ENCODE measurements at places on chromosomes 16 and 17.

- no peak for DNase-seq
Observed at GRCh38 chr17:47778184-47778635, 43.4 kb downstream of the OSBPL7 start.

GRCh38 chr16:15510992-15511391 lies 76.6 kb downstream of the BMERB1 start:
- no peak for DNase-seq

DNA sequence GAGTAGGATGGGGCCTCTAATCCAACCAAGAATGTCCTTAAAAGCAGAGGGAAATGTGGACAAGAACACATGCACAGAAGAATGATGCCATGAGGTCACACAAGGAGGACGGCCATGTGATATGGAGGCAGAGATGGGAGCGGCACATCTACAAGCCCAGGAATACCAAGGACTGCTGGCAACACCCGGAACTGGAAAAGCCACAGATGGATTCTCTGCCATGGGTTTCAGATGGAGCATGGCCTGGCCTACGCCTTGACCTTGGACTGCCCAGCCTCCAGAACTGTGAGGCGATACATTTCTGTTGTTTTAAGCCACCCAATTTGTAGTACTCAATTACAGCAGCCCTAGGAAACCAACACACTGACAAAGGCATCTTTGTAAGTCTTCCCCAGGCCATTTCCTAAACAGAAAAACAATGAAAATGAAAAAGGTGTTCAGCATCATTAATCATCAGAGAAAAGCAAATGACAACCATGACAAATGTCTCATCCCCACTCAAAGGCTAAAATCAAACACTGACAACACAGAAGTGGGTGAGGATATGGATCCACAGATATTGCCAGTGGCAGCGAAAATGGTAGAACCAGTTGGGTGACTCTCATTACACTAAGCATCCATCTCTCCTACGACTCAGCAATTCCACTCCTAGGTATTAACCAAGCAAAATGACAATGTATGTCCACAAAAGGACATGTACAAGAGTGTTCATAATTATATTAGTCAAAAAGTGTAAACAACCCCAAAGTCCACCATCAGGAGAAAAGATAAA lies 76.9 kb upstream of the CNEP1R1 start:
- DNase-seq: no peak

GRCh38 chr17:1920948-1921351 lies 91.1 kb downstream of the RPA1 start:
- no peak for DNase-seq

DNA sequence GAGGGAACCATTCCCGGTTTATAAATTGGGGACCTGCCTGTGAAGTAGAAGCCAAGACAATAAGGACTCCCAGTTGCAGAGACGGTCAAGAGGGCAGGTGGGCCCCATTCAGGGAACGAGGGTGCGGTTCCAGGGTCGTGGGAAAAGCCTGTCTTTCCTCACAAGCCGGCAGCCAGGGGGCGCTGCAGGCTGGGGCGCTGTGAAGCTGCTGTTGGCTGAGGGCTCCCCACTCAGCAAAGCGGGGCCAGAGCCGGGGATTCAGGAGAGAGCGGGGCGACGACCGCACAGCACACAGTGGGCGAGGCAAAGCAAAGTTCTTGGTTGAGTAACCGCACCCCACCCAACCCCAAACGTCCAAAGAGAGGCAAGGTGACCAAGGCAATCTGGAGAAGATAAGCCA lies 24.9 kb downstream of the CDRT15 start:
- DNase-seq: no peak

DNA sequence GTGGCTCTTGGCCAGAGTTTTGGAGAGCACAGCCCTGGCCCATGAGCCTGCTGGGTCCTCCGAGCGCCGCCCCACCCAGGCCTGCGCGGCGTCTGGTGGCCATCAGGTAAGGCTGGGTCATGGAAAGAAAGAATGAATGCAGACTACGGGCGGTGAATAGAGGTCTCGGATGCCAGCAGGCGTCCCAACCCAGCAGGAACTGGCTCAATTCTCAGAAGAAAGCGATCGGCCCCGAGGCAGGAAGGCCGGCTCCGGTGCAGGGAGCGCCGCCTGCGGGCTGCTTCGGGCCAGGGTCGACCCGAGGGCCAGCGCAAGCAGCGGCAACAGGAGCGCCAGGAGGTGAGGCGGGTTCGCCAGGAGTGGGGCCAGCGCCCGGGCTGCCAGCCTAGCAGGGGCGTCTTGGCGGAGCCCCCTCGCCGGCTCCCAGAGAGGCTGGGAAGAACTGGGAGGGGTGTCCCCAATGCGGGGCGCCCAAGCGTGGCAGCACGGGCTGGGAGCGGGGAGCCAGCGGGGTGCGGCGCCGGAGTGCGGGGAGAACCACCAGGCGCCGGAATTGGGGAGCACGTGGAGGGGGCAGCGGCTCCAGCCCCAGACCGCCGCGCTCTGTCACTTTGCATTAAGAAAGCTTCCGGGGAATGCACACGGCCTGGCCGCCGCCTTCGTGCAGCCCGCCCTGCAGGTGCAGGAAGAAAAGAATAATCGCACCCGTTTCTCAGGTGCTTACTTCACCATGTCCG lies 7.1 kb upstream of the TMC5 start:
- no peak for DNase-seq

DNA sequence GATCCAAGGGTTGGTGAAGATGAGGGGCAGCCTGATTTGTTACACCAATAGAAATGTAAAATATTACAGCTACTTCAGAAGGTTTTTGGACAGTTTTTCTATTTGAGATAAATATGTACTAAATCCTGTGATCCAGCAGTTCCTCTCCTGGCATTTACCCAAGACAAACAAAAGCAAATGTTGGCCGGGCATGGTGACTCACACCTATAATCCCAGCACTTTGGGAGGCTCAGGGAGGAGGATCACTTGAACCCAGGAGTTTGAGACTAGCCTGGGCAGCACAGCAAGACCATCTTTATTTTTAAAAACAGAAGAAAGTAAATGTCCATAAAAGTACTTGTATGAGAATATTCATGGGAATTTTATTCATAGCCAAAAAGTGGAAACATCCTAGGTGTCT lies 64.8 kb upstream of the MRC2 start:
- no peak for DNase-seq

DNA sequence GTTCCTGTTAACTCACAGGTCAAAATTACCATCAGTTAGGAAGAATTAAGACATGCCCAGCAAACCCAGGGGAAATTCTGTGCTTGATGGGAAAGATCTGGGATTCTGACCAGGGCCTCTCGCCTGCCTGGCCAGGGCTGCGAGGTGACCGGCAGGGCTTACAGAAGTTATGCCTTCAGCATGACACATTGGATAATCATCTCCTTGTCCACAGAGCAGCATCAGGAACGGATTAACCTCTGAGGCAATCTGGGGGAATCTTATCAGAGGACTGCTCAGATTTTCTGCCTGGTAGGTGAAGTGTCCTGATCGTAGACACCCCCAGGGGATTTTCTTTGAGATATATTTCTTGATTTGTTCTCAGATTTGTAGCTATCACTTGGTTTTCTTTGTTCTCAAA lies 172.5 kb downstream of the HS3ST3A1 start:
- DNase-seq: no peak

DNA sequence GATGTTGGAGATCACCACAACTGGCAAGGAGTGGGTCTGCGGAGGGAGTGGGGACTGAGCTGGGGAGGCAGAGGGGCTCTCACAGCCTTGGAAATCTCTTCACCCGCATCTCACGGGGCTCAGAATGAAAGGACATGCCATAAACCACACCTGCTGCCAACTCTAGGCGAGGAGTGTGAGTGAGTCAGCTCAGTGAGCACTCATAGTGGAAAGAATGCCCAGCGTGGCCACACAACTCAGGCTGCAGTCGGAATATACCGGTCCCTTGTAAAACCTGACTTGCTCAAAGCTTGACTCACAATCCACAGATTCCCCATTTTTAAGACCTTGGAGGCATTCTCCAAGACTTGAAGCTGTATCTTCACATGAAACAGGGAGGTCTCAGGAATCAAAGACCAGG lies 36.7 kb downstream of the STAT5A start:
- DNase-seq: no peak

GRCh38 chr17:42009170-42009569 lies 8.1 kb downstream of the DNAJC7 start:
- no peak for DNase-seq

GRCh38 chr16:49562228-49562627 lies 188.6 kb downstream of the C16orf78 start:
- DNase-seq: no peak

GRCh38 chr16:71426069-71426879 lies 15.6 kb downstream of the TLE7 start:
- DNase-seq: no peak

DNA sequence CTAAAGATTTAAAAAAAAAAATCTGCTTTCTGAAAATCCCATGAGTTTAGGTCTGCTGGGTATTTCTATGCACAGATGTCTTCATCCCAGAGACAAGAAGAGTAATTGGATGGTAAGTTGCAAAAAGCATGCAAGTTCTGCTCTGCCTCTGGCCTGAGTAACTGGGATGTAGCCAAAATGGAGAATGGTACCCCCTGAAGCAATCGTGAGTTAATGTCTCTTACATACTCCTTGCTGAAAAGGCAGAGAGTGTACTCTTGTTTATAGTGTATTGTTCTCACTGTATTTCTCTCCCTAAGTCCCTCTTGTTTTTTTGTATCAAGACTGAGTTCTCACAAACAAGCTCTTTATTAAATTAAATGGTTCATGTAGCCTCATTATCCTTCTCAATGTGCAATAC lies 259.0 kb downstream of the IRX3 start:
- no peak for DNase-seq

- no peak for DNase-seq
Observed at GRCh38 chr17:61989509-61989908, 61.7 kb upstream of the INTS2 start.

GRCh38 chr16:87486713-87487247 lies 6.0 kb downstream of the ZCCHC14 start:
- DNase-seq: no peak

GRCh38 chr17:82374626-82375331 lies 3.2 kb downstream of the UTS2R start:
- DNase-seq: no peak

DNA sequence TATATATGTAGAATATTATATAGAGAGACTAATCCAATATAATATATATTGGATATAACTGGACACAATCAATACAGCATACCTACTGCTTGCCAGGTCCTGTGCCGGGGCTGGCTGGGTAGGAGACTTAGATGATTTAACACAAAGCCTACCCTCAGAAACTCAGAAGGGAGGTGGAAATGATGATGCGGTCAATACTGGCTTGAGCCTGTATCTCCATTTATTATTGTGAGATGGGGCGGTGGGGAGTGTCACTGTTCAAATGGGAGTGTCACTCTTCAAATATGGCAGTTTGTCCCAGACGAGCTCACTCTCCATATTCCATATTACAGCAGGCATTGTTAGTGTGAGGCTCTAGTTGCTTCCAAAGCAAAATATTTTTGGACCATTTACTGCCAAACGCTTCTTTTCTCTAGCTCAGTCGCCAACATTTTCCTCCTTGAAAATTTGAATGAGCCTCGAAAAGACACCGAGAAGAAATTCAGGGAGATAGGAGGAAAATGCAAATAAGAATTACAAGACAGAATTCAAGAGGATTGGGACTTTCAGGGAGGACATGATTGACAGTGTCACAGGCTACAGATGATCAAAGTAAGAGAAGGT lies 70.7 kb downstream of the WSCD1 start:
- DNase-seq: no peak

DNA sequence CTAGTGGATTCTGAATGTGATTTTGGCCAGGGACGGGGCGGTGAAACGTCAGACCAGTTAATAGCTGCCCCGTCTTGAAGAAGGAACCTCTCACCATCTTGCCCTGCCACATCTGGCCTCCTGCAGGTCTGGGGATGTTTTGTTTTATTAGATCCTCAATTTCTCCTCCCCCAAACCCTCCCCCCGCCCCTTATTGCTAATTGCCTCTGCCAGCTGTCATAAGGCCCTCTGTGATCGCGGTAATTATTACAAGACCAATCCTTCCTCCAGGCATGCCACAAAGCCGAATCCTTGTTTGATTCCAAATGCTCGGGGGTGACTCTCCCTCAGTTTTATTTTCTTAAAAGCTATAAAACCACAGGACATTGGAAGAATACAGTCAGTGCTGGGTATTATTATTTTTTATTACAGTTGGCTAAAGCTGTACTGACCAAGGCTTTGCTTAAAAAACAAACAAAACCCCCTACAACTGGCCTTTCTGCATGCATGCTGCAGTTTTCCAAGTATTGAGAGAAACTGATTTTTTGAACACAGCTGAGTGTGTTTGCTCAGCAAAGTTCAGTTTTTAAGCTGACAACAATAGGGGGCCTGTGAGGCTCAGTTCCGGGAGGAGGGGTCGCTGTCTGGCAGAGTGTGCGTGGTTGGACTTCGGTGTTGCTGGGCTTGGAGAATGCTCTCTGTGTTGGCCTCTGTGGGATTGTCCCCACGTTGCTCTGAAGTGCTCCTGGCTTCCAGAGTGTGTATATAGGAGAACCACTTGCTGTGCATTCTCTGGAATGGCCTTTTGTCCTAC lies 1.7 kb downstream of the KSR1 start:
- no peak for DNase-seq

- peak; percentile 58 for DNase-seq
Observed at GRCh38 chr17:2053380-2054261, 1.3 kb upstream of the HIC1 start.

DNA sequence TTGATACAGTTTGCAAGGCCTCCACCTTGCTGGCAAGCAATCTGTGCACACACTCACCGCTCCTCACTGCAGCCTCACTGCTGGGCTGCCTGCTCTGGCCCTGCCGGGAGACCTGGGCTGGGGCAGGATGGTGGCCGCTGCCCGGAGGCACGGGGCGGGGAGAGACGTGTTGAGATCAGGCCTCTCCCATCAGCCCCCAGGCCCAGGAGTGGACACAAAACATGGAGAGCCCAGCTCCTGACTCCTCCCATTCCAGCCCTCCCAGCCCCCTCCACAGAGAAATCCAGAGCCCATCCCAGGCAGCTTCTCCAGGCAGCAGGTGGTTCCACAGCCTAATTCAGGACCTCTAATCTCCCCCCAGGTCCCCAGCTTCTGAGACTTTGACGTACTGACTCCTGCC lies 23.1 kb upstream of the RPL38 start:
- no peak for DNase-seq

DNA sequence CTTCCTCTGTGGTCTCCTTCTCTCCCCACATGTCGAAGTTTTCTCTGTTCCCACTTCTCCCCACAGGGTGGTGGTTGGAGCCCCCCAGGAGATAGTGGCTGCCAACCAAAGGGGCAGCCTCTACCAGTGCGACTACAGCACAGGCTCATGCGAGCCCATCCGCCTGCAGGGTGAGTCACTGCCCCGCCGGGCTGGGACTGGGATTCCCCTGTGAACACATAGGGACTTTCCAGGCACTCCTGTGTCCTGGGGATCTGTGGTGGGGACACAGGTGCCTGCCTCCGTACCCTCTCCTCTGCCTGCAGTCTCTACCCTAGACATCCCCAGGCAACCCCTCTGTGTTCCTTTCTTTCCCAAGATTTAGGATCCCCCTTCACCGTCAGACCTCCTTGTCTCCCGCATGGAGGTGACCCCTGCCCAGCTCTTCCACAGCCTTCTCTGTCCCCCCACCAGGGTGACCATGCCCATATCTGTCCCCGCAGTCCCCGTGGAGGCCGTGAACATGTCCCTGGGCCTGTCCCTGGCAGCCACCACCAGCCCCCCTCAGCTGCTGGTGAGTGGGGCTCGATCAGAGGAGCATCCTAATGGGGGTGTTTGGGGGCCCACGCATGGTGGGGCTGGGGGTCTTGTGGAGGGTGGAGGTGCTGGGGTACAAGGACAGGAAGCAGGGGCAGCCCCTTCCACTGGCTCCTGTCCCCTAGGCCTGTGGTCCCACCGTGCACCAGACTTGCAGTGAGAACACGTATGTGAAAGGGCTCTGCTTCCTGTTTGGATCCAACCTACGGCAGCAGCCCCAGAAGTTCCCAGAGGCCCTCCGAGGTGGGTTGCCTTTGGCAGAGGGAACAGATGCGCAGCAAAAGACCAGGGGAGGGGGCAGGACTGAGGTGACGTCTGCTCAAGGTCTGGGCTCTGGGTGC lies 5.8 kb downstream of the ITGAM start:
- DNase-seq: peak; percentile 40
